ENCODE measurements at places on chromosomes 3 and 15.

GRCh38 chr3:47910777-47911440 is 105.3 kb downstream of the MAP4 start:
- no peaks in the 10 kb centered on the region for H3K36me3 ChIP-seq
- no peaks in the 10 kb centered on the region for H3K27me3 ChIP-seq
- H3K27ac ChIP-seq: no peak overlapping the region
- no peaks in the 10 kb centered on the region for H3K4me1 ChIP-seq
- no peak overlapping the region for H3K4me3 ChIP-seq
- no peak for DNase-seq

GRCh38 chr3:179464323-179465092 is 13.2 kb upstream of the GNB4 start:
- H3K27ac ChIP-seq: no peak overlapping the region
- no peak for DNase-seq
- H3K4me1 ChIP-seq: no peaks in the 10 kb centered on the region
- H3K27me3 ChIP-seq: no peaks in the 10 kb centered on the region

- H3K27ac ChIP-seq: no peak overlapping the region
- no peaks in the 10 kb centered on the region for H3K4me1 ChIP-seq
- no peak overlapping the region for H3K4me3 ChIP-seq
- no peaks in the 10 kb centered on the region for H3K27me3 ChIP-seq
These were observed 47.4 kb downstream of the SCN5A start for GRCh38 chr3:38601956-38602550.

GRCh38 chr3:41450416-41451231 is 251.3 kb downstream of the CTNNB1 start:
- H3K4me1 ChIP-seq: no peaks in the 10 kb centered on the region
- DNase-seq: no peak
- no peaks in the 10 kb centered on the region for H3K27me3 ChIP-seq
- no peak overlapping the region for H3K4me3 ChIP-seq
- H3K36me3 ChIP-seq: no peaks in the 10 kb centered on the region

GRCh38 chr3:29324180-29324651 is 43.3 kb downstream of the RBMS3 start:
- no peak for DNase-seq
- H3K27me3 ChIP-seq: no peaks in the 10 kb centered on the region
- peak overlapping the region; percentile 27 for H3K27ac ChIP-seq
- no peaks in the 10 kb centered on the region for H3K36me3 ChIP-seq

DNA sequence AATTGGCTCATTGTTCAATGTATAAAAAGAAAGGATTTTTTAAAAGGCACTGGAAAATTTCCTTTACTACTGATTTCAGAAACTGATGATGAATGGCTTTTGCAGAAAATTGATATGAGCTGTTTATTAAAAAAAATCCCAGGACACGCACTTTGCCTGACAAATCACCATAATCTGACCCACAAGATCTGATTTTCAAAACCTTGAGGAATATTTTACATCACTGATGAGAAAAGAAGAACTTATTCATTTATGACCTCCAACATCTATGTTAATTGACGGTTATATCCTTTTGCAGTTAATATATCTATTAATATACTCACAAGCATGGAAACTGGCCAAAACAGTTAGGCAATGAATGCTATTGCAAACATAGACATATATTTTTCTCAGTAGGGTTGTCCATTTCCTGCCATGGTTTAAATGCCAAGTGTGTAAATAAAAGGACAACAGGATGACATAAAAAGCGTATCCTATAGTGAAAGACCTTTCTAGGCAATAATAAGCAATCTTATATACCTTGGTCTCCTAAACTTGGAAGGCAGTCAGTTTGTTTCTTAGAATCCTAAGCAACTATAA is 109.7 kb upstream of the SLC7A14 start:
- no peak overlapping the region for H3K4me3 ChIP-seq
- no peak for DNase-seq
- H3K36me3 ChIP-seq: no peaks in the 10 kb centered on the region
- H3K27me3 ChIP-seq: no peaks in the 10 kb centered on the region
- H3K27ac ChIP-seq: no peak overlapping the region

DNA sequence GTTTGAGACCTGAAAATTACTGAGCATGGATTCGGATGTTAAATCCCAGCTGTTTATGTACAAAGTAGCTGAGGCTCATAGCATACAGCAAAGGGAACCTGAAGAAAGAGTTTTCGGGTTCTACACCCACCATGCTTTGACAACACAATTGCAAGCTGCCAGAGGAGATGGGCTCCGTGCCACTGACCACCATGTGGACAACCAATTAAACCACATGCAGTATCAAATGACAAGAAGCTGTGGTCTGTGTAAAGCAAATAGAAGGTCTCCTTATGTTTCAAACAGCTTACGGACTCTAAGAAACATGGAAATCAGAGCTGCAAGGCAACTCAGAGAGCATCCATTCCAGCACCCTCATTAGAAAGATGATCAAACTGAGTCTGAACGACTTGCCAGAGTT is 12.9 kb downstream of the GABRB3 start:
- H3K27me3 ChIP-seq: no peaks in the 10 kb centered on the region
- H3K4me1 ChIP-seq: no peaks in the 10 kb centered on the region
- no peak overlapping the region for H3K4me3 ChIP-seq
- no peaks in the 10 kb centered on the region for H3K36me3 ChIP-seq
- no peak for DNase-seq
- no peak overlapping the region for H3K27ac ChIP-seq

DNA sequence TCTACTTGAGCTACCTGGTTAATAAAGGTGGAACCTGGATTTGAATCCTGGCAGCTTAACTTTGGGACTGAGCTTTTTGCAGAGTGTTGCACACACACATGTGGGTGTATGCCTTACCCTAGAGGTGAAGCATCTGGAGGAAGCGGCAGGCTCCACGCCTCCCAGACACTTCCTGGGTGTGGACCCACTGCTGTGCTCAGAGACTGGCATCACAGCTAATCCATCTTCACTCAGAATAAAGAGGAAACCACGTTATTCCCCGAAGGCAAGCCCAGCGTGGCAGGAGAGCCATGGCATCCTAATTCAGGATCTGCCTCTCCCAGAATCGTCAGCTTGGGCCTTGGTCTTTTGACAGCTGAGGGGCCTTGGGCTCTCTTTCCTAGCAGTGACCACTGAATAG is 25.5 kb downstream of the CCDC13 start:
- H3K36me3 ChIP-seq: no peaks in the 10 kb centered on the region
- no peaks in the 10 kb centered on the region for H3K27me3 ChIP-seq
- H3K27ac ChIP-seq: peak overlapping the region; percentile 85

- H3K4me3 ChIP-seq: no peak overlapping the region
- no peaks in the 10 kb centered on the region for H3K27me3 ChIP-seq
- no peak for DNase-seq
- no peaks in the 10 kb centered on the region for H3K36me3 ChIP-seq
- peaks cover 70% of the 10 kb centered on the region for H3K4me1 ChIP-seq
These were observed 50.6 kb downstream of the TBL1XR1 start for GRCh38 chr3:177146646-177147045.

GRCh38 chr3:156290924-156291271 is 170.5 kb downstream of the KCNAB1 start:
- H3K4me1 ChIP-seq: peaks cover 14% of the 10 kb centered on the region
- H3K27ac ChIP-seq: no peak overlapping the region
- no peaks in the 10 kb centered on the region for H3K36me3 ChIP-seq
- DNase-seq: no peak

DNA sequence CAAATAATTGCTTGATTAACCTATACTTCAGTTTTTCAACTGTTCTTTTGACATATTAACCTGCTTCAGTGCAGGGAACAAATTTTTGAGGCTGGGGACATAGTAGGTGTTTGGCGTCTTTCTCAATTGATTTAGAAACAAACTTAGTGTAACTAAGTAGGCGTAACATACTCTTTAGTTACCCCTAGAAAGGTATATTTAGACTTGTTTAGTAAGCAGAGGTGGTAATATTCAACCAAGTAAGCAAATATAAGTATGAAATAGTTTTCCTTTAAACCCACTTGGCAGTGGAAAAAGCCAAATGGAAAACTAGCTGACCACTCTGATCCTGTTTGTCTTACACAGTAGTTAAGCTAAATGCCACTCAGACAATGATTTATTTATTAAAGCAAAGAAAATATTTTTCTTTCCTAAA is 113.2 kb downstream of the MBNL1 start:
- H3K27ac ChIP-seq: peak overlapping the region; percentile 55
- no peaks in the 10 kb centered on the region for H3K36me3 ChIP-seq
- DNase-seq: no peak

GRCh38 chr3:182165234-182165633 is 453.5 kb downstream of the SOX2 start:
- H3K4me1 ChIP-seq: no peaks in the 10 kb centered on the region
- H3K27ac ChIP-seq: no peak overlapping the region
- no peaks in the 10 kb centered on the region for H3K36me3 ChIP-seq
- H3K27me3 ChIP-seq: no peaks in the 10 kb centered on the region
- DNase-seq: no peak
- H3K4me3 ChIP-seq: no peak overlapping the region

DNA sequence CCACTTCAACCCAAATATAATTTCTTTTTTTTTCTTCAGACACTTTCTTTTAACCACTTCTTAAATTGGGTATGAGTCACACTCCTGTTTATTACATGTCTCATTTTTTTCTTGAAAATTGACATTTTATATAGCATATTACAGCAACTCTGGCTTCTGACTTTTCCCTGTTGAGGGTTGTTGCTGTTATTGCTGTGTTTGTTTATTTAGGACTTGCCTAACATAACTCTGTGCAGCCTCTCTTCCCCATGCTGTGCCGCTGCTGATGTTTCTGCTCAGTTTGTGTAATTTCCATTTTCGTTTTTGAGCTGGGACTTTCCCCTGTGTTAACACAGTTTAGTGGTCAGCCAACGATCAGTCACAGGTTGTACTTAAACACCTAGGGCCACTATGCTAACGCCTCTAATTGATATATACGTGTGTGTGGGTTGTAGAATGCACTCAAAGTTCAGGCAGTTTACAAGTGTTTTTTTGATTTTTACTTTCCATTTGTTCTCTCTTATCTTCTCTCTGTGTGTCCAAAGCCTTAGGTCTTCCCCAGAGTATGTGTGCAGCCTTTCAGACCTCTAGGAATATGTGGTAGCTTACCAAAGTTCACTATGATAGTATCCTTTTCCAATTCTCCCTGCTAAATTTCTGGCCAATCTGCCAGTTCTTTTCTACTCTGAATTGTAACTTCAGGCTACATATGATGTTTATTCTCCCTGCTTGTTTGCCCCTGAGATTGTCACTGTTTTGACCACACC is 337.2 kb downstream of the ZBTB20 start:
- H3K4me1 ChIP-seq: no peaks in the 10 kb centered on the region
- no peaks in the 10 kb centered on the region for H3K27me3 ChIP-seq
- H3K27ac ChIP-seq: no peak overlapping the region
- H3K4me3 ChIP-seq: no peak overlapping the region

- no peaks in the 10 kb centered on the region for H3K27me3 ChIP-seq
- DNase-seq: no peak
- peaks cover 11% of the 10 kb centered on the region for H3K4me1 ChIP-seq
- no peak overlapping the region for H3K27ac ChIP-seq
- H3K4me3 ChIP-seq: no peak overlapping the region
These were observed 21.5 kb downstream of the SSUH2 start for GRCh38 chr3:8622873-8623691.

DNA sequence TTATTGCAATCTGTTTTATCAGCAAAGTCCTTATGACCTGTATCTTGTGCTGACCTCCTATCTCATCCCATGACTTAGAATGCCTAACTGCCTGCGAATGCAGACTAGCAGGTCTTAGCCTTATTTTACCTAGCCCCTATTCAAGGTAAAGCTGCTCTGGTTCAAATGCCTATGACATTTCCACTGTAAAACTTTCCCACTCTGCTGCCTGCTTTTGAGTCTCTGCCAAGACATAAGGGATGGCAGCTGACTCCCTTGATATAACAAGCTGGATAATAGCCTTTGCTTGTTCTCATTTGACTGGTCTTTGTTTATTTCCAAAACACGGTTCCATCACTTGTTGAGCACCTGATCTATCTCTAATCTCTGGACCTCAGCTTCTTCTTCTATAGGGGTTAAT is 131.9 kb upstream of the STRIT1 start:
- no peak overlapping the region for H3K27ac ChIP-seq
- H3K27me3 ChIP-seq: no peaks in the 10 kb centered on the region
- no peak for DNase-seq

GRCh38 chr15:76059320-76060117 is at the start of gene TMEM266:
Gene TMEM266 (plus strand): TSS chr15:76059985. CDS start chr15:76134264, 74,279 bp downstream.
- H3K4me3 ChIP-seq: peak within 1 kb of the TSS; percentile 60
- no peaks in the 10 kb centered on the region for H3K36me3 ChIP-seq
- no peak for DNase-seq
- no peaks in the 10 kb centered on the region for H3K27me3 ChIP-seq

DNA sequence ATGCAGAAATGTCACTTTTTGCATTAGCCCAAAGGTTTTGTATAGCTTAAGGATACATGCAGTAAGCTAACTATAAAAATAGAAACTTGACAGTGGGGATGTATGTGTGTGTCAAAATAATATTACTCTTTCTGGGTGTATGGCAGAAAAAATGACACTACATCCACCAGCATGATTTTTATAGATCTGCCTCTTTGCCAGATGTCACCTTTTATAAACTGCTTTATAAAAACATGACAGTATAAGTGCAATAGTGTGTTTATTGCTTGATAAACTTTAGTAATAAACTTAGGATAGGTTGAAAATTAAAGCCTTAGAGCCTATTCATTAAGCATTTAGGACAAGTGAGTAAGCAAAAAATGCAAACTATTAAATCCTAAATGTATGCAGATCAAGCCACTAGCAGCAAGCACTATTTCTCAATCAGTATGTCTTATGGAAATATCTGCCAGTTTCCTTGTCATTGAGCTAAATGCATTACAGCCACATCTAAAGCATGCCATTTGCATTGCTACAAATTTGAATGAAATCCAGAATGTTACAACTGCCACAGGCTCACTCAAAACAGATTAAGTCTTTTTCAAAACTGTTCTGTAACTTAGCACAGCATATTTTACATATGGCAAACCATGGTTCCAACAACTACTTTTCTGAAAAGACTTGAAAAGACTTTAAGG is 935.0 kb downstream of the FHIT start:
- H3K36me3 ChIP-seq: no peaks in the 10 kb centered on the region
- no peaks in the 10 kb centered on the region for H3K27me3 ChIP-seq
- H3K4me1 ChIP-seq: no peaks in the 10 kb centered on the region
- no peak for DNase-seq

GRCh38 chr15:88255087-88255483 is 1.5 kb downstream of the NTRK3 start:
- no peak overlapping the region for H3K27ac ChIP-seq
- H3K36me3 ChIP-seq: no peaks in the 10 kb centered on the region
- no peak for DNase-seq
- peaks cover 19% of the 10 kb centered on the region for H3K4me1 ChIP-seq
- peak overlapping the region; percentile 36 for H3K4me3 ChIP-seq
- peaks cover 3% of the 10 kb centered on the region for H3K27me3 ChIP-seq

- no peak overlapping the region for H3K4me3 ChIP-seq
- no peak overlapping the region for H3K27ac ChIP-seq
- no peaks in the 10 kb centered on the region for H3K4me1 ChIP-seq
- H3K27me3 ChIP-seq: no peaks in the 10 kb centered on the region
- DNase-seq: no peak
These were observed 588.8 kb upstream of the BCHE start for GRCh38 chr3:166425900-166426611.

- H3K4me3 ChIP-seq: no peak overlapping the region
- H3K4me1 ChIP-seq: no peaks in the 10 kb centered on the region
- H3K27ac ChIP-seq: no peak overlapping the region
- H3K27me3 ChIP-seq: no peaks in the 10 kb centered on the region
- H3K36me3 ChIP-seq: no peaks in the 10 kb centered on the region
These were observed 62.8 kb downstream of the OTOL1 start for GRCh38 chr3:161559177-161559998.
